ENCODE measurements at places on chromosomes 4 and X.
A peak's percentile ranks its signal among the peaks of the same experiment; 100 is the strongest.

DNA sequence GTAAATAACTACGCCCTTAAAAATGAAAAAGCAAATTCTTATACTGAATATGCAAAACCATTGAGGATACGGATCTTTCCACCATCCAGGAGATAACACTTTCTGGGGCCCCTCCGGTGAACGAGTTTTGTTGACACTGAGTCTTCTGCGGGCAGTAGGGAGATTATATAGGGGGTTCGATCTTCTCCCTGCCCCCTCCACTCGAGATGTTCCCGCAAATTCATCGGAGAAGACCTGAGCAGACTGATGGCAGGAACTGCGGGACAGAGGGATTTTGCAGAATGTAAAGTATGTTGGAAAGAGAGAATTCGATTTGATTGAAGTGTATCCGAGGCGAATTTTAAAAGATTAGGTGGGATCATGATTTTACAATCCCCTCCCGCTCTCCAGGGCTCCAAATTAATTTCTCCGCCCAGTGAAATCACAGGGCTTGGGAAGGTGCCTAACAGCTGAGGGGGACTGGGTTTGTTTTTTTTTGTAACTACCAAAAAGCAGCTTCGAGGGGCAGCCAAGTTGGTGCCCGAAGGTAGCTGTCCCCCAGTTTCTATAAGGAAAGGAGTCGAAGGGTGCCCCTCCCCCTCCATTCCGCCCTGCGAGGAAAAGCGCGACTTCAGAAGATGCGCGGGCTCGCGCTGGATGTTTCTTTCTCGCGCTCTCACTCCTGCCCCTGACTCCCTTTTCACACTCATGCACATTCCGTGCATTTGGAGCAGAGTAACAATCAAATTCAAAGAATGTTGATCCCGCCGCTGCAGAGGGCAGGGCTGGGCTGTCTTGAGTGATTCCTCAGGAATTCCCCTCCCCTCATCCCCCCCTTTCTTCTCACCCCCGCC lies 1.2 kb downstream of the TMEM255A start:
- no peak for DNase-seq

GRCh38 chr4:111595456-111595855 lies 549.8 kb upstream of the FAM241A start:
- no peak for DNase-seq

DNA sequence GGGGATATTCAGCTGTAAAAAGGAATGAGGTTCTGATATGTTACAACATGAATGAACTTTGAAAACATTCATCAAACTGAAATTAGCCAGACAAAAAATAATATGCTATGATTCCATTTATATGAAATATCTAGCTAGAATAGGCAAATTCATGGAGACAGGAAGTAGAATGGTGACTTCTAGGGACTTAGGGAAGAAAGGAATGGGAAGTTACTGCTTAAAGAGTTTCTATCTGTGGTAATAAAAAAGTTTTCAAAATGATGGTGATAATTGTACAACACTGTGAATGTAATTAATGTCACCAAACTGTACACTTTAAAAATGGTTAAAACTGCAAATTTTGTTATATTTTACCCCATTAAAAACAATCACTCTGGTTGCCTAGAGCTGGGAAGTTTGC lies 30.2 kb downstream of the SMIM14 start:
- DNase-seq, result no peak

- DNase-seq, result no peak
These were observed 188.4 kb upstream of the GALNT7 start for GRCh38 chr4:172980219-172980618.

- DNase-seq, result no peak
These were observed 182.8 kb downstream of the MOSPD2 start for GRCh38 chrX:15056044-15056443.

DNA sequence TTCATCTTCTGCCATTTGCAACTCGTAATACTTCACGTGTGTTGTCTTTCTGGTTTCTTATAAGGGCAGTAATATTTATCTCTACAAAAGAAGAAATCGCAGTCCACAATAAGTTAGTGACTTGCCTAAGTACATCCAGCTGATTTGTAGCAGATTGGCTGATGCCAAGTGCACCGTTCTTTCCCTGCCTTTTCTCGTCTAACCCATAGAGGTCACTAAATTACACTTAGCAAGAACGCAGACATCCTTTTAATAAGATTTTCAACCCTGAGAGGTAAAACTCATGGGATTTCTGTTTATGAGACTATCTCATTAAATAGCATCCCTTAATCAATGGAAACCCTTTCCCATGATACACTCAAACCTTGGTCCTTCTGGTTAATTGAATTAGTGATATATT lies 408.6 kb upstream of the ACTRT1 start:
- peak; percentile 3 for DNase-seq
